ENCODE measurements at places on chromosomes 1 and 21. TPM values are rescaled to one million over a fixed set of nuclear protein-coding genes. Genes with fewer than 3 reads are reported as not detected.

GRCh38 chr1:218874801-218875400 is 298.8 kb upstream of the LYPLAL1 start:
- no peak for DNase-seq

DNA sequence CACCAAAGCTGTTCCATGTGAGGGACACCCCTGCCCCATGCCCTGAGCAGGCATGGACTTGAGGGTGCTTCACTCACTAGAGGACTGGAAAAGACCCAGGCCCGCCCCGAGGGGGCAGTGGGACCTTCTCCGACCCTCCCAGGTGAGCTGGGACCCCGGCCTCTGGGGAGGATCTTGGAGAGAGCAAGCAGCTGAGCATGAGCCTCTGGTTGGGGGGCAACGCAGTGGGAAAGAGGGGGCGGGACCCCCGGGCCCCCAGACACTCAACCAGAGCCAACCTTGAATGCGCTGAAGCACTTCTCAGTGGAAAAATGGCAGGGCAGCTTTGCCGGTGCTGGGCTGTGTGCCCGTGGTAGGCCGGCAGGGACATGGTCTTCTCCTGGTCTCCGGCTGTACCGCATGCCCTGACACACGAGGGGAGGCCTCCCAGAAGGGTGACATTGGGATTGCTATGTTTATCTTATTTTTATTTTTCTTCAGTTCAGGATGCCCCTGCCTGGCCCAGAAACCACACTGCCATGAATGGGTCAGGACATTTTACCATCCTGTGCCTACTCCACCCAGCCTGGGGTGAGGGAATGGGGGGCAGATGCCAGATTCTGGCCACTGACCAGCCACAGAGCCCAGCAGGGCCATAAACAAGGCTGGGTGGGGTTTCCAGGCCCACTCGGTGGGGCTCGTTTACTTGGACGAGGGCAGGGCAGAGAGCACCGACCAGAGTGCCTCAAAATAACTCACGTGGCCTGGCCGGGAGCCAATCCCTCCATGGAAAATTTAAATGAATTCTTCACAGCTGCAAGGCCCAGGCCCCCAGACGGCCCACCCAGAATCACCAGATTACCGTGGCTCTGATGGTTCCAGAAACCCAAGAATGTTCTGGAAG is 17.2 kb upstream of the LAPTM5 start:
- no peak for DNase-seq

GRCh38 chr1:159030877-159031447 is 21.3 kb downstream of the IFI16 start:
- no peak for DNase-seq

DNA sequence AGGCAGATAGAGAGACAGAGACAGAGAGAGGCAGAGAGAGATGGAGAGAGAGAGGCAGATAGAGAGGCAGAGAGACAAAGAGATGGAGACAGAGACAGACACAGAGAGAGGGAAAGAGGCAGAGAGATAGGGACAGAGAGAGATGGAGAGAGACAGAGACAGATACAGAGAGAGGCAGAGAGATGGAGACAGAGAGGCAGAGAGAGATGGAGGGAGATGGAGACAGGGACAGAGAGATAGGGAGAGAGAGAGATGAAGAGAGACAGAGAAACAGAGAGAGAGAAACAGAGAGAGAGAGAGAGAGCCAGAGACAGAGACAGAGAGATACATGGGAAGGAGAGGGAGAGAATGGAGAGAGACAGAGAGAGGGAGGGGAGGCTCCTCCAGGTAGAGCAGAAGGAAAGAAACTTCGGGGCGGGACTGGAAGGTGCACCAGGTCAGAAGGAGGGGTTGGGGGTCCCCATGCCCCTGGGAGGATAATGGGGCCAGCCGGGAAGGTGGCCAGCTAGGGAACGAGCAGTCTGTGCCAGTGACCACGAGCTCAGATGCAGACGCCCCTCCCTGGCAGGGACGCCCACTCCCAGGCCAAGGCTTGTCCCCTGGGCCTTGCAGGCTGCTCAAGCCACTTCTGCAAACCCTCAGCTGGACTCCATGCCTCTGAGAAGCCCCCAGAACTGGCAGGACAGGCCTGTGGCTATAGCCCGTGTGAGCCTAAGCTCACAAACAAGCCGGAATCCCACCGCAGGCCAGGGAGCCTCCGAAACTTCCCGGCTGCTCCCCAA is 3.3 kb downstream of the FNDC10 start:
- no peak for DNase-seq

DNA sequence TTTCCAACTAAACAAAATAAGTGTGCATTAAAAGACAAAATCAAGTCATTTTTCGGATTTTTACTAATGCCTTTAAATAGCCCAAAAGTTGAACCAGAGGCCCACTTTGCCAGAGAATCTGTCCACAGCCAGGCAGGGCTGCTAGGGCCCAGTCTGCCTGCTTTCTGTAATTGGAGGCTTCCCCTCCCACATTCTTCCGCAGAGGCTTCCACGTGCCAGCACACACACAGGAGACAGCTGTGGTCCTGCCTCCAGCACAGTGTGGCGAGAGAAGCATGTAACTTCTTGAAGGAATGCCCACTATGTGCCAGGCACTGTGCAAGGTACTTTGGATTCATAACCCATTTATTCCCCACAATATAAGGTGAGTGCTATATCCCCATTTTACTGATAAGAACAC is 11.3 kb upstream of the PDZK1IP1 start:
- DNase-seq: peak; percentile 7

- peak; percentile 22 for DNase-seq
These were observed 295.8 kb downstream of the MATN1 start for GRCh38 chr1:30427545-30427944.

DNA sequence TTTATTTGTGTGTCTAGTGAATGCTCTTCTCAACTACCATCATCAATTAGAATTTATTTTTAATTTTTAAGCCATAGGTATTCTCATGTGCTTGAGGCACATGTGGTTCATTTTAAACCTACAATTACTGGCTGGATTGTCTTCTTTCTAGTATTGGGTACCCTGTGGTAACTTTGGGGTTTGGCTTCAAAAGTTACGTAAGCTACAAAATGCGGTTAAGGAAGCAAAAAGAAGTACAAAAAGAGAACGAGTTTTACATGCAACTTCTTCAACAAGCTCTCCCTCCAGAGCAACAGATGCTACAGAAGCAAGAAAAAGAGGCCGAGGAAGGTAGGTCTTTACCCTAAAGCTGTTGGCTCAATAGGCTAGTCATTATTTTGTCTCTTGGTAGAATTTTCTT is 25.8 kb downstream of the MACO1 start:
- DNase-seq: no peak

DNA sequence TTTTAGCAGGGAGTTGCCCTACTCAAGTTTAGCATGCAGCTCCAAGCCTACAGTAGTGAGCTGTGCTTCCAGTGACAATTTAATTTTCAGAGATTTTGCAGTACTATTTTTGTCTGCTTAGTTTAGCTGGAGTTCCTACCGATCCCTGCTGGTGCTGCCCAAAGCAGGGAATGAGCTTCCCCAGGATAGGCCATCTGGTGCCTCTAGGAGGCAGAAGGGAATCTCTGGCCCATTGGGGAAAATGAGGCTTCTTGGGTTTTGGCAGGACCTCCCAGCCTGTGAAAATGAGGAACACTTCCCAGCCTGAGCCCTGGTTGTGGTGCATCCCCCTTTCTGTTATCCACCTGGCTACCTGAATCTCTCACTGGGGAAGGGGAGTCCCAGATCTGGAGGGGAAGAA is 149.2 kb downstream of the RASAL2 start:
- DNase-seq: peak; percentile 43

DNA sequence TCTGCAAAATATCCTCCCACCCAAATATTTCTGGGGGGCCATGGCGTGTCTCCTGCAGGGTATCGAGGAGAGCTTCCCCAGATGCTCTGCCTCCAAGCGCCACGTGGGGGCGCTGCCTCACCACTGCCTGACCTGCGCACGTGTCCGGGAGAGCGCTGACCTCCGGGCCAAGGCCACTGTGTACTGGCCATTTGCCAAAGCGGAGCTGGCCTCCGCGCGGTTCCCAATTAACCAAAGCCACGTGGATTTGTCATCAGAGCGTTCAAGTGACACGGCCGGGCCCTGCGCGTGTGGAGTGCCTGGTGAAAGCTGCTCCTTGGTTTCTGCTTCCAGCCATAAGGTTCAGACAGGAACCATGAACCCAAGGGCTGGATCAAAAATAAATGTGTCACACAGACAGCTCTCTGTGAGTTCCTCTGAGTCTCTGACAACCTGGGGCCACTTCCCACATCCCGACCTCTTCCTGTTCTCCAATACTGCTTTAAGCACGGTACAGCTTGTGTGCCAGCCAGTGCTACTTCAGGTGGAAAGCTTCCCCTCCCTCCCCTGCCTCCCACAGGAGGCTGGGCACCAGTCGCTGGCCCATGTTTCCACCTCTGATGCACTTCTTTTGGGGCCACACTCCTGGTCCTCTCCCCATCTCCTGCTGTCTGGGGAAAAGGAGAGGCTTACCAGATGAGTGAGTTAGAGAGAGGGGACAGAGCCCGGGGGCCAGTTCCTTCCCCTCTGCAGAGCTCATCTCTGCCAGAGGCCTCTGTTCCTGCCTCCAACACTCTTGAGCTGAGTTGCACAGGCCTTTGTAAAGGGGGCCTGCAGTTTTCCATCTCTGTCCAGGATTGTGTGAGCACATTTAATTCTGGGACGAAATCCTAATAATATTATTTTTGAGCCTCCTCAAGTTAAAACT is 26.1 kb downstream of the ZP4 start:
- DNase-seq: peak; percentile 59

GRCh38 chr1:156128308-156128653 is 13.8 kb downstream of the LMNA start:
- DNase-seq: no peak

Gene LRRC3
- 1.5 TPM for total RNA-seq

Gene NCF2
- not detected for total RNA-seq

Gene AQP10
- total RNA-seq: not detected
